ENCODE measurements at places on chromosomes 4 and X.

GRCh38 chr4:10160281-10160856 is 43.8 kb upstream of the WDR1 start:
- DNase-seq, result no peak

- no peak for DNase-seq
These were observed 175.9 kb downstream of the DCHS2 start for GRCh38 chr4:154315741-154316140.

DNA sequence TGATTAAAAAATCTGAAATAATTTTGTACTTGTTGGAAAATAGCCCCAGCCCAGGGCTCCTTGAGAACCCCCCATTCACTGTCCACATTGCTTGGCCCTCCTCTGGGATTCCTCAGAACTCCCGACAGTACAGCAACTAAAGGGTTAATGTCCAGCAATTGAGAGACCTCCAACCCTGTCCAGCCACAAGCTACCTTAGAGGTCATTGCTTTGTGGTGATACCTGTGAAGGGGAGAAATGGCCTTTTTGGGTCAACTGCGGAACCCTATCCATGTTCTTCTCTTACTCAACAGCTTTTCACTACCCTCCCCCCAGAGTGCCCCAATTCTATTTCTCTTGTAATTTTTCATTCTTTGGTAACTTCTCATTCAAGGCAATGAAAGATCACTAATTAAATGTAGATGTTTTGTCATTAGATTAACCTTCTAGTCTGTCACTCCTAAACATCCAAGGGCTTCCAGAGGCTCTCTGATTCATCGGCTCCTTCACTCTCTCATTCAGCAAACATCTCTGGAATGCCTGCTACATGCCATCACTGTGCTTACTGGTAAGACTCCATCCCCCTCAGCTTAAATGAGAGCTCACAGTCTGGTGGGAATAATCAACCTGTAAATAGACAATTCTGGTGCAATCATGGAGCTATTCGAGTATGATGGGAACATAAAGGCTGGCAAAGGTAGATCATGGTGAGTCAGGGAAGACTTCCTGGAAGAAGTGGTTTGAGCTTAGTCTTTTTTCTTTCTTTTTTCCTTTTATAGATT is 241.4 kb upstream of the PGRMC2 start:
- DNase-seq, result peak; percentile 99

GRCh38 chr4:77036206-77036605 is 39.6 kb downstream of the CCNI start:
- DNase-seq, result peak; percentile 90

- no peak for DNase-seq
These were observed 62.4 kb downstream of the LIMCH1 start for GRCh38 chr4:41600243-41600912.

GRCh38 chr4:158484173-158484885 is 37.4 kb upstream of the RXFP1 start:
- no peak for DNase-seq

- no peak for DNase-seq
These were observed 2.1 kb downstream of the HSD17B11 start for GRCh38 chr4:87388901-87389300.

DNA sequence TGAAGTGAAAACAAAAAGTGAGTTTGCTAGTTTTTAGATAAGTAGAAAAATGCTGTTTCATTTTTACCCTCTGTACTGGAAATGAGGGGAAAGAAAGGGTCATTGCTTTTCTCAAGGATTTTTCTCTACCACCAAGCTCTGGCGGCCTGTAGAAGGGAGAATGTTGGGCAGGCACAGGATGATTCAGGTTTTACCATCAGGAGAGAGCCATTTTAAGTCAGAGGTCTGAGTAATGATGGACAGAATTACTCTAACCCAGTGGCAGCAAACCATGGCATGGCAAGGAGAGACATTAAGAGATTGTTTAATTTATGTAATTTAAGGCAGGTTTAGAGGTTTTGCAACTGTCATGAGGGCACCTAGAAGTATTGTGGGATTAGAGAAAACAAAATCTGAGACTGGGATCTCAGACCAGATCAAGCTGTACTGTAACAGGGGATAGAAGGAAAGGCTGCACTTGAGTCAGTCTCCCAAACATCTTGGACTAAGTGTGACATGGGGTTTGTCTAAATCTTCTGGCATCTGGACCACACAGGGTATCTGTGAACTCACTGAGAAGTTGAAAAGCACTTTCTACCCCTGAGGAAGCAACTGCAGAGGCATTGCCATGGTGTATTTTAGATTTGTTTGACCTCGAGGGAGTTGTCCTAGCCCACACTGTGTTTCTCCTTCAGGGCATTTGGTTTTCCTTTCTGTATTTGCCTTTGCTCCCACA is 81.6 kb downstream of the BANK1 start:
- no peak for DNase-seq

GRCh38 chr4:123127875-123128274 is 205.5 kb upstream of the NUDT6 start:
- DNase-seq, result no peak

- DNase-seq, result no peak
These were observed 36.1 kb downstream of the DMD start for GRCh38 chrX:33175201-33175600.

DNA sequence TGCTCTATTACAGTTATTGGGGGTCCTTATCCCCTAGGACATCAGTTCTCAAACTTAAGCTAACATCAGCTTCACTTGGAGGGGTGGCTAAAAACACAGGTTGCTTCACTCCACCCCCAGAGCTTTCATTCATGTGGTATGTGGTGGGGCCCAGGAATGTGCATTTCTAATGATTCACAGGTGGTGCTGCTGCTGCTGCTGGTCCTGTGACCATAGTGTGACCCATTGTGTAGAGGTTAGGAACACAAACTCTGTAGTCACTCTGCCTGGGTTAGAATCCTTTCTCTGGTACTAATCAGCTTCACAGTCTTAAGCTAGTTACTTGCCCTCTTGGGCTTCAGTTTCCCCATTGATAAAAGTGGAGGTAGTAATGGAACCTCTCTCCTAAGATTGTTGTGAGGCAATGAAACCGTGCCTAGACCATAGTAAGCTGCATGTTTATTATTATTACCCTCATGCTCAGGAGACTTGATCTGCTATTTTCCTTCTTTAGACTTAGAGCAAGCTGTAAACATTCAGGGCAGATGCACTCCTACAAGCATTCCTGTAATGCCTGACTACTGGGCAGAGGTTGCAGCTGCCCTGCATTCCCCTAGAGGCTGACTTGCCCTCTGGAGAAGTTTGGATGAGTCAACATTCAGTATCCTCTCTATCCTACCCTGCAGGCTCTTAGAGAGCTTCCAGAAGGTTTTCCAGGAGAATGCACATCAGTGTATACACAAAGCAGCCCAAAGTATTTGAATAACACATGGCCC is 94.1 kb upstream of the ACSL4 start:
- DNase-seq, result peak; percentile 13

DNA sequence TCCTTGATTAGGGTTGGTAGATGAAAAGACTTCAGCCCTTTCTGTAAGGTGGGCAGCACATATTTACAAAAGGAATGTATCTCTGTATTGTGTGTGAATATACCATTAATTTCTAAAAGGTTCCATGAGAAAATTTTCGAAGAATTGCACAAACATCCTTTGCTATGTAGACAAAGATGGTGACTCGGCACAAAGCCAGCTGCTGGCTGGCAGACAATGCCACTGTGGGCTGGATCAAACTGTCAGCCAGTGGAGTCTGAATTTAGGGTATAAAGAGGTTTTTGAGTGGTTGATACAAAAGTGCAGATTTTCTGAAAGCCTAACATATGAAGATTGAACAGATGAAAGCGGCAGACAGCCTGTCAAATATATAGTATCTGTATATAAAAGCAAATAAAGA is 5.6 kb upstream of the TXK start:
- DNase-seq, result no peak

- DNase-seq, result no peak
These were observed 356 bp downstream of the CT45A1 start for GRCh38 chrX:135713795-135714194.

DNA sequence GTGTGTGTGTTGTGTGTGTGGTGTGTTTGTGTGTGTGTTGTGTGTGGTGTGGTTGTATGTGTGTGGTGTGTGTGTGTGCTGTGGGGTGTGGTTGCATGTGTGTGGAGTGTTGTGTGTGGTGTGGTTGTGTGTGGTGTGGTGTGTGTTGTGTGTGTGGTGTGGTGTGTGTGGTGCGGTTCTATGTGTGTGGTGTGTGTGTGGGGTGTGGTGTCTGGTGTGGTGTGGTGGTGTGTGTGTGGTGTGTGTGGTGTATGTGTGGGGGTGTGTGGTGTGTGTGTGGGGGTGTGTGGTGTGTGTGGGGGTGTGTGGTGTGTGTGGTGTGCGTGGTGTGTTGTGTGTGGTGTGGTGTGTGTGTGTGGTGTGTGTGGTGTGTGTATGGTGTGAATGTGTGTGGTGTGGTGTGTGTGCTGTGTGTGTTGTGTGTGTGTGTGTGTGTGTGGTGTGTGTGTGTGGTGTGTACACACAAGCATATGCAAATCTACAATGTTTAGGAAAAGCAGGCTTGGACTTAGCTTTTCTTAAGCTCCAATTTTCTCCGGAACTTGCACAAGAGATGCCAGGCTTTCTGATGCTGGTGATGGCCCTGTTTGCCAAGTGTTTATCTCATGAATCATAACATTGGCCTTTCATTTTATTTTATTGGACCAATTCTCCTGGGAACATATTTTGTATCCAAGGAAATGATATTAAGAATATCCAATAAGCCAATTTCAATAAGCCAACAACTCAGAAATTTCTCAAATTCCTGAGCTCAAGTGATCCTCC is 148.7 kb downstream of the SPATA18 start:
- peak; percentile 42 for DNase-seq

- DNase-seq, result no peak
These were observed 40.7 kb downstream of the MTTP start for GRCh38 chr4:99615170-99615820.

- no peak for DNase-seq
These were observed 208.3 kb downstream of the TRAM1L1 start for GRCh38 chr4:116877069-116877468.

Data from fibroblast of skin of left biceps (primary cell).